Hair follicle dermal papilla cell (primary cell): ENCODE measurements at places on chromosomes 12 and 14. TPM values are rescaled to one million over a fixed set of nuclear protein-coding genes. Genes with fewer than 3 reads are reported as not detected.

Gene PTCSC3
- total RNA-seq, result not detected in 2 replicates

Gene SLC41A2
- 30.1 and 34.1 TPM in 2 replicates for total RNA-seq

Gene ESYT1
- total RNA-seq, result 251 and 267 TPM in 2 replicates

Gene CLEC1B
- total RNA-seq, result not detected in 2 replicates

Gene PAPLN
- 3.6 and 6.8 TPM in 2 replicates for total RNA-seq

Gene ERO1A
- 51.5 and 59.9 TPM in 2 replicates for total RNA-seq

Gene SYNDIG1L
- total RNA-seq, result not detected in 2 replicates

Gene GSG1
- 0.16 TPM in 1 of 2 replicates, not detected in the other for total RNA-seq

Gene TTC9
- 0.97 and 1.7 TPM in 2 replicates for total RNA-seq

Gene CMA1
- total RNA-seq, result not detected in 2 replicates

Gene MDP1
- total RNA-seq, result 13.1 and 15.1 TPM in 2 replicates

Gene TDP1
- 13.5 and 14.6 TPM in 2 replicates for total RNA-seq
